ENCODE measurements at places on chromosomes 1 and 21.
A peak's percentile ranks its signal among the peaks of the same experiment; 100 is the strongest.

GRCh38 chr1:192448026-192448578, 127.5 kb upstream of the RGS1 start:
- no peak for DNase-seq

DNA sequence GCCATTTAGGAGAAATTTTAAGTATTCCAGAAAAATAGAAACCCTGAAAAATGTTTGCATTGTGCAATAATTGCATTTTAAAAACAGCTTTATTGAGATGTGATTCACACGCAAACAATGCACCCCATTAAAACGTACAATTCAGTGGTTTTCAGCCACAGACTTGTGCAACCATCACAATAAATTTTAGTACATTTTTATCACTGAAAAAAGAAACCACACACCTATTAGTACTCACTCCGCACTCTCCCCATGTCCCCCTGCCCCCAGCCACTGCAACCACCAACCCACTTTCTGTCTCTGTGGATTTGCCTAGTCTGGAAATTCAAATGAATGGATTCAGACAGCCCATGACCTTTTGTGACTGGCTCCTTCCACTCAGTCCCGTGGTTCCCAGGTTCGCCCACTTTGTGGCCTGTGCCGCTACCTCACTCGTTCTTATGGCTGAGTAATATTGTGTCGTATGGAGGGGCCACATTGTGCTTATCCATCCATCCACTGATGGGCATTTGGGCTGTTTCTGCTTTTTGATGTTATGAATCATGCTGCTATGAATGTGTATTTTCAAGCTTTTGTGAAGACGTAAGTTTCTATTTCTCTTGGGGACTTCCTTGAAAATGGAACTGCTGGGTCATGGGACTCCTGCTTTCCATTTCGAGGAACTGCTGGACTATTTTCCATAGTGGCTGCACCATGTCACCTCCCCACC, 147.7 kb upstream of the ARHGEF16 start:
- DNase-seq, result no peak

DNA sequence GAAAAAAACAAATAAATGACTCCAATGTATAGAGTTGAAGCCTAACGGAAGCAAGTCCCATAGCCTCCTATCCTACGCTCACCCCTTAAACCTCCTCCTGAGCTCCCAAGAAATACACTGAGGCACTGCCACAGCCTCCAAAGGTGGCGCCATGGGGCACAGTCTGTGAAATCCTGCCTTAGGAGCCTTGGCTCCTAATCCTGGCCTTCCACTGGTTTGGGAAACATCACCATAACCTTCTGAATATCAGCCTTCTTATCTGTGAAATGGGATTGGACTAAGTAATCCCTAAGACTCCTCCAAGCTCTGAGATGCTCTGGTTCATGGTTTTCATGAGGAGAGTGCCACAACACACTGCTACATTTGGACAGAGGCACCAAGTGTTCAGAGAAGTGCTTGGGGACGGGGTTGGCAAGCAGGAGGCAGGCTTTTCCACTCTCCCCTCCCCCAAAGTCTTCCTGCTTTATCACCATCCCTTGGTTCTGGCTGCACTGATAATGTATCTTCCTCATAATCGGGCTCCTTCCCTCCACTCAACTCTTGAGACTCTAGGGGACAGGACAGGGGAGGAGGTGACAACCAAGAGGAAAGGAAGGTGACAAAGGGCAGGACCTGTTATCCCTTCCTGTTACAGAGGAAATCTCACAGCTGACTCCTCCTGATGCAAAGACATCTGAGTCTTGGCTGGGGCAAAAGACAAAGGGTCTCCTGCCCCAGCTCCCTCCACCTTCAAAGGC, 2.7 kb downstream of the SLAMF7 start:
- no peak for DNase-seq

GRCh38 chr1:29708796-29709703, 472.7 kb downstream of the PTPRU start:
- no peak for DNase-seq

DNA sequence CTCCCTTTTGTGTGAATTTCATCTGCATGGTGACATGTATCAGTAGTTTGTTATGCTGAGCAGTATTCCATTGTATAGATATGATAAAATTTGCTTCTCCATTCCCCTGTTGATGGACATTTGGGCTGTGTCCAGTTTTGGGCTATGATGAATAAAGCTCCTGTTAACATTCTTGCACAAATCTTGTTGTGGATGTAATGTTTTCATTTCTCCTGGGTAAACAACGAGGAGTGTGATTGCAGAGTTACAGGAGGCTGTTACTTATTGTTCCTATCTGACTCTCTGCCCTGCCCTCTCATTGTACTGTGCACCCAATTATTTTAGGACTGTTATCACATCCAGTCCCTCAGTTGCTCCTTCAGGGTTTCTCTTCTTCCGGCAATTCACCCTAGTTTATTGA, 24.2 kb downstream of the MAPKAPK2 start:
- no peak for DNase-seq

DNA sequence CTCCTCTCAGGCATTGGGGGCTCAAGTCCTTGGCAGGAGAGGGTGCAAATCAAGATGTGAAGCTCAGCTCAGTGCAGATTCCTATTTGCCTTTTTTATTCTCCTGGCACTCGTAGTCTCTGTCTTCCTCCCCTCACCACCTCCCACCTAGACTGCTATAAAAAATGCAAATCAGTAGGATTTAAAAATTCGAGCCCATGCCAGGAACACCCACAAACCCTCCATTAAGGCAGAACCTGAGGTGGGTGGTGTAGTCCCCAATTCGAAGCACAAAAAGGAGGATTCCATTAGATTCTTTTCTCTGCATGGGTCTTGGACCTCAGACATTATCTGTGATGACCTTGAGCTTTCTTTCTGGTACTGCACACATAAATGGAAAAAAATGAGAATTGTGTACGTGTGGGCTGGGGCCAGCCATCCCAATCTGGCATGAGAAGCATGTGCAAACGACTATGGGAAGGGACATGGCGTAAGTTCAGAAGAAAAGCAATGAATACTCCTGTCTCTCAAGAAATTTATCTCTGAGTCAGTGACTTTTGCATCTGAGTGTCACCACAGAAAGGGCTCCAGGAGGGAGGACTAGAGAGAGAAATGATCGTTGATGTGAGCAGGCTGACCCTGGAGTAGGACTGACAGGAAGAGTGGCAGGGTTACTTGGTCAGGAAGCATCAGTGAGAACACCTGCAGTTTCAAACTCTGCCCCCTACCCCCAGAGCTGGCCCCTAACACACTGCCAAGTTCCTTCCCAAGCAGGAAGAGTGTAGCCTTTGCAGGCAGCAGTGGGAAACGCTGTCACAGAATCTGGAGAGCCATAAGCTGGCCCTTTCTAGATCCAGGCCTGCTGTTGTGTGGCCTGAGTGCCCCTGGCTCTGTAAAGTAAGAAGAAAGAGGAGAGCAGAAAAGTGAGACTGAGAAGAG, 1.7 kb downstream of the INKA2 start:
- no peak for DNase-seq

DNA sequence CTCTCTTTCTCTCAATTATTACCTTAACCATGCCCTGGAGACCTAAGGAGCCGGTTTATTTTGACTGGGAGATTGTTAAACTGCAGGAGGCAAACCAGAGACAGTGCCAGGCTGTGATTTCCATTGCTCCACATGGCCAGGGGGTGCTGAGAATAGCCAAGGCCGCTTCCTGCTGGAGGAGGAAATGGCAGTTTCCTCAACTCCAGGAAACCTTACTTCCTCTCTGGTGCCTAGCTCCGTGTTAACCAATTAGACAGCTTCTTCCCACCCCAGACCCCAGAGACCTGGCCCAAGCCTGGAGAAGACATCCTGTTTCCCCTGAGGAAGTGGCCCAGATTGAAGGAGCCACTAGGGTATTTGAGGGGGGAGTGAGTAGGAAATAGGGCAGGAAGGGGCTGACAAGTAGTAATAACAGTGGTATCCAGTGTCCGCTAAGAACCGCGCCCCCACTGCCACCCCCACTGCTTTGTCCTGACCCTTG, 161.2 kb downstream of the PLPP3 start:
- no peak for DNase-seq

GRCh38 chr21:42460391-42461184, 35.4 kb downstream of the RSPH1 start:
- no peak for DNase-seq

- DNase-seq, result no peak
Measured at GRCh38 chr1:213720032-213720431, 267.7 kb upstream of the PROX1 start.

- DNase-seq, result no peak
Measured at GRCh38 chr1:171115280-171115897, 24.7 kb downstream of the FMO3 start.

GRCh38 chr1:9426291-9426711, 113.0 kb upstream of the SLC25A33 start:
- peak; percentile 89 for DNase-seq

- DNase-seq, result no peak
Measured at GRCh38 chr1:160620942-160621632, 25.8 kb downstream of the SLAMF1 start.

DNA sequence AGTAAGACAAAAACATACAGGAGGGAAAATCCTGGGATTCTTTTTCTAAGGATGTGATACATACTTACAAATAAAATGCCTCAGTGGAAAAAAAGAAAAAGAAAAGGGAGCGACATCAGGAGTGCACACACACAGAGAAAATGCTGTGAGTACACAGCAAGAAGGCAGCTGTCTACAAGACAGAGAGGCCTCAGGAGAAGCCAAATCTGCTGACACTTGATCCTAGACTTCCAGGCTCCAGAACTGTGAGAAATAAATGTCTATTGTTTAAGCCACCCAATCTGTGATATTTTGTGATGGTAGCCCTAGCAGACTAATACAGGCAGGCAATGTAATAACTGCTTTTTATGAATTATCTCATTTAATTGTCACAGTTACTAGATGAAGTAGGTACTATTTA, 17.0 kb upstream of the TRIM45 start:
- no peak for DNase-seq

DNA sequence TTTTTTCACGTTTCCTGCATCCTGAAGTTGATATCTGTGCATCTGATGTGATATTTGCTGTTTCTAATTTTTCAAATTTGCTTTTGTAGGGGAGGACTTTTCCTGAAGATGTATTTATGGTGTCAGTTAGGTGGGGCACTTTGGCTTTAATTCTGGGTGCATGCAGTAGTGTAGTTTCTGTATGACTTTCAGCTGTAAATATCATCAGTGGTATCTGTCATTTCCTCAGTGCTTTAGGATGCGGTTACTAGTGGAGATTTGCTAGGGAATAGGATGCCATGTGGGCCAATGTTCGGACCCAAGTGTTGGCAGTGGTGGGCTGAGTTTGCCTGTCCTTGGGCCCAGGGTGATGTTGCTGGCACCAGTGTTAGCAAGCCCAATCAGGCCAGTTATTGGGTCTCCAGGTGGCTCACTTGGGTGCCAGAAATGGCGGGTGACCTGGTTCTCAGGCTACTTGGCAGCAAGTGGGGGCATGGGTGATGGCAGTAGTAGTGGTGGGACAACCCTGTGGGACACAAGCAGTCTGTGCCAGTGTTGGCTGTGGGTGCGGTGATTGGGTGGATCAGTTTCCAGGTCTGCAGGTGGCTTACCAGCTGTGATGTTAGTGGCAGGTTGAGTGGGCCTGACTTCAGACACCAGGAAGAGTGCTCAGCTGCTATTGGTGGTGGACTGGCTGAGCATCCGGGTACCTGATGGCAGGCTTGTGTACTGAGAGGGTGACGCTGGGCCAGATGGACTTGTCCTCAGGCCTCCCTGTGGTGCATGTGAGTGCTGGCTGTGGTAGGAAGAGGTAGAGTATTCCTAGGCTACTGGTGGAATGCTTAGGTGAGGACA, 24.4 kb downstream of the CD55 start:
- no peak for DNase-seq

GRCh38 chr1:240508950-240509349, 103.0 kb downstream of the GREM2 start:
- DNase-seq, result no peak

- DNase-seq, result no peak
Measured at GRCh38 chr1:21940492-21940891, 3.4 kb upstream of the HSPG2 start.

GRCh38 chr1:98005326-98006010, 84.6 kb upstream of the DPYD start:
- DNase-seq, result no peak

DNA sequence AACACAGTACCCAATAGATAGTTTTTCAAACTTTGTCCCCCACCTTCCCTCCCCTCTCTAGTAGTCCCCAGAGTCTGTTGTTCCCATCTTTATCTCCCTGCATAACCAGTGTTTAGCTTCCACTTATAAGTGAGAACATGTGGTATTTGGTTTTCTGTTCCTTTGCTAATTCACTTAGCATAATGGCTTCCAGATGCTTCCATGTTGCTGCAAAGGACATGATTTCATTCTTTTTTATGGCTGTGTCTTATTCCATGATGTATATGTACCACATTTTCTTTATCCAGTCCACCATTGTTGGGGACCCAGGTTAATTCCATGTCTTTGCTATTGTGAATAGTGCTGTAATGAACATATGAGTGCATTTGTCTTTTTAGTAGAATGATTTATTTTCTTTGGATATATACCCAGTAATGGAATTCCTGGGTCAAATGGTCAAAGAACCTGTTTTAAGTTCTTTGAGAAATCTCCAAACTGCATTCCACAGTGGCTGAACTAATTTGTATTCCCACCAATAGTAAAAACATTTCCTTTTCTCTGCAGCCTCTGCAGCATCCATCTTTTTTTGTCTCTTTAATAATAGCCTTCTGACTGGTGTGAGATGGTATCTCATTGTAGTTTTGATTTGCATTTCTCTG, 126.0 kb downstream of the AK5 start:
- no peak for DNase-seq

GRCh38 chr1:59163268-59164092, 133.4 kb upstream of the FGGY start:
- no peak for DNase-seq

GRCh38 chr1:219302697-219303096, 129.0 kb downstream of the LYPLAL1 start:
- DNase-seq, result no peak

DNA sequence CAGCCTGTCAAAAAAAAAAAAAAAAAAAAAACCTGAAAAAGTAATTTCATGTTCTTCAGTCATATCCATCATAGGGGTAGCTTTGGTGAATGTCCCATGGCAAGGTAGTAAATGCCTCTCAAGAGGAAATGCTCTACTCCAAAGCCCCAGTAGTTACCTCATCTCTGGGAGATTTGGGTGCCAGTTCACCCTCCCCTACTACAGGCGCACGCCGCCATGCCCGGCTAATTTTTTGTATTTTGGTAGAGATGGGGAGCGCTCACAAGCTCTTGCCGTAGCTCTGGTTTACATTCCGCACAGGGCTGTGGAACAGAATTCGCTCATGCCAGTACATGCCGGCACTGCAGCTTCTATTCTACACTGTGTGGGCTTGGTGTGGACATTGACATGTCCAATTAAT, 13.7 kb downstream of the PIK3CD start:
- no peak for DNase-seq

DNA sequence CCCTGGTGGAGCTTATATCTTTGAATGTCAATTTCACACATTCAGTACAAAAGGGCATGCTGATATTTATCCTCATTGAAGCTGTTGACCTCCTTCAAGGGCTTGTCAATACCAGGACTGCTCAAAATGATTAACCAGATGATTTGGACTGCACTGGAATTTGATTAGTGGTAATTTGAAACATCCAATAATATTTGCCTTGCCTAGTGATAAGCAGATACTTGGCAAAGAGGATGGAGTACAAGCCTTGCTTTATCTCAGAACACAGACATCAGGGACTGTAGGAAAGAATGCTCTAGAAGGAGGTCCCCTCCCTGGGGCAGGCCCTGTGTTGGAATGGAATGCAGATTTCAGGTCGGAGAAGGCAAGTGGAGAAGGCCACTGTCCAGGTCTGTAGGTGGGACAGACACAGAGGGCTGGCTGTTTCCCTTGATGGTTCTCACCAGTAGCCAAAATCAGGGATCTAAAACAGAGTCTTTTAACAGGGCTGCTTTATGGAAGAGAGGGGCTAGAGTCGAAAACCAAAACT, 64.8 kb upstream of the ZNF648 start:
- no peak for DNase-seq

All from KG1 (cell line).